ENCODE measurements at places on chromosomes 3 and 15.

DNA sequence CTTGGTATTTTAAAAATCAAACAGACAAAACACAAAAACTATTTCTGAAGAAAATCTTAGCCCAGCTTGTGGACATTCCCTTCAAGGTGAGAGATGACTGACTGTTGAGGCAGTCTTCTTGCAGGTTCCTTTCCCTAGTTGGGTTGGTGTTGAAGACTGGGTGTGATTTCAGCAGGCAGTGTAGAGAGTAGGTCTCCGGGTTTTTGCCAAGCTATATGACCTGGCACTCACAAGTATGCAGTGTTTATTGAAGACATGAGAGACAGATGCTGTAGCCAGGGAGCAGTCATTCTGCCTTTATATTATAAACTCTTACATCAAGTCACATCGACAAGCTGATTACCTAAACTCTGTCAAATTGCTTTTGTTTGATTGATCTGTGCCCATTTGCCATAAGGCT lies 17.5 kb downstream of the SENP8 start:
- DNase-seq: no peak

GRCh38 chr3:126482503-126483255 lies 7.0 kb upstream of the ZXDC start:
- no peak for DNase-seq

DNA sequence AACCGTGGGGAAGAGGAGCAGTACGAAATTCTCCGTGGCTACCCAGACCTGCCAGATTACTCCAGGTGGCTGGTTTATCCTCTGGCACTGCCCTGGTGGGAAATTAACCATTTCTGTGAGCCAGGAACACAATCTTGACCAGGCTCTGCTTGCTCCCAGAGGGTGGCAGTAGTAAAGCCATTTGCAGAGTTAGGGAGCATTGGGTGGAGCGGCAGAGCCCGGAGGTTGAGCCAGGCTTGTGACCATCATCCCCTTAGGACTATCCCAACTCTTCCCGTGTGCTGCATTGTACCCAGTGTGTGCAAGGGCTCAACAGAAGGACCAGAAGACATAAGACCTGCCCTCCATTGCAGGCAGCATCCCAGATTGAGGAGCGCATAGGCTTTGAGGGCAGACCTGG lies 5.3 kb downstream of the KNG1 start:
- DNase-seq: peak; percentile 14

GRCh38 chr3:45870099-45870498 lies 16.2 kb upstream of the CCR9 start:
- DNase-seq: peak; percentile 73

DNA sequence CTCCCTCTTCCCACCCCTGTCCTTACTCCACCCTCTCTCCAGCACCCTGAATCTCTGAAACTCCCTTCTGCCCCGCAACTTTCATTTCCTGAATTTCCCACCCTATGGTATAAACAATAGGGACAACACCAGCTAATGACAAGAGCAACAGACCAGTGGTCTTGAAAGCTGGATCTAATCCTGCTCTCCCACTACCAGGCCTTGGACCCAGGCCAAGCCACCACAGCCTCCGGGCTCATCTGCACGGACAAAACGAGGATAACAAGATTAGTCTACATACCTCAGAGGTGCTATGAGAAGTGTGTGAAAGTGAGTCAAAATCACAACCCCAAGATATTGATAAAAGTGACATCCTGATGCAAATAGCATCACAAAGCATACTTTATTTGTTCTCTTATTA lies 128.6 kb downstream of the ERC2 start:
- no peak for DNase-seq

DNA sequence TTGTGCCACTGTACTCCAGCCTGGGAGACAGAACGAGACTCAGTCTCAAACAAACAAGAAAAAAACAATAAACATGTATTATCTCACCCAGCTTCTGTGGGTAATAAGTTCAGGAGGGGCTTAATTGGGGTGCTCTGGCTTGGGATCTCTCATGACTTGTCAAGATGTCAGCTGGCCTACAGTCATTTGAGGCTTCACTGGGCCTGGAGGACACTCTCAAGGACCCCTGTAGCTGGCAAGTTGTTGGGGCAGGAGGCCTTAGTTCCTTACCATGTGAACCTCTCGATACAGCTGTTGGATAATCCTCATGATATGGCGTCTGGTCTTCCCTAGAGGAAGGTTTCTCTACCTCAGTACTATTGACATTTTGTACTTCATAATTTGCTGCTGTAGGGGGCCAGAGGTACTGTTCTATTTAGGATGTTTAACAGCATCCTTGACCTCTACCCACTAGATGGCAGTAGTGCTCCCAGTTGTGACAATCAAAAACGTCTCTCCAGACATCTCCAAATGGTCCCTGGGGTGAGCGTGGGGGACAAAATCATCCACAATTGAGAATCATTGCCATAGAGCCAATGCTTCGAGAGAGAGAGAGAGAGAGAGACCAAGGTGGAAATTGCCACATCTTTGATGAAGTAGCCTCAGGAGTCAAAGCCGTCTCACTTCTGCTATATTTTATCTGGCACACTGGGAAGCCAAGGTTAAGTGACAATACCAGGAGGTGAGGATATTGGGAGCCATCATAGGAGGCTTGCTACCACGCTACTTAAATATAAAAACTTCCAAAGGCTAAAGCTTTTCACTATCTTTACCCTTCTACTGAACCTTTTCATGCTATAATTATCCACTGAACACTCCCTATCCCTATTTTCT lies 23.9 kb upstream of the SLTM start:
- DNase-seq: peak; percentile 73
